ENCODE measurements at places on chromosomes 4 and X. TPM values are rescaled to one million over a fixed set of nuclear protein-coding genes. Genes with fewer than 3 reads are reported as not detected.

Gene UGT2A1
- not detected for total RNA-seq

Gene RTL5
- total RNA-seq = 1.9 TPM

Gene GLUD2
- 2.4 TPM for total RNA-seq

Gene CXCL9
- total RNA-seq = not detected

Gene MAGEA12
- 0.12 TPM for total RNA-seq

Gene ZNF732
- total RNA-seq = not detected

Gene HTN1
- not detected for total RNA-seq

Gene ADH1B
- total RNA-seq = not detected

Gene HAND2
- 0.31 TPM for total RNA-seq

Gene SPATA4
- total RNA-seq = 0.22 TPM

Gene IL2
- total RNA-seq = not detected
